ENCODE measurements at places on chromosomes 16 and 17.

GRCh38 chr16:67763066-67763465 lies 43.3 kb downstream of the RANBP10 start:
- no peak for DNase-seq

DNA sequence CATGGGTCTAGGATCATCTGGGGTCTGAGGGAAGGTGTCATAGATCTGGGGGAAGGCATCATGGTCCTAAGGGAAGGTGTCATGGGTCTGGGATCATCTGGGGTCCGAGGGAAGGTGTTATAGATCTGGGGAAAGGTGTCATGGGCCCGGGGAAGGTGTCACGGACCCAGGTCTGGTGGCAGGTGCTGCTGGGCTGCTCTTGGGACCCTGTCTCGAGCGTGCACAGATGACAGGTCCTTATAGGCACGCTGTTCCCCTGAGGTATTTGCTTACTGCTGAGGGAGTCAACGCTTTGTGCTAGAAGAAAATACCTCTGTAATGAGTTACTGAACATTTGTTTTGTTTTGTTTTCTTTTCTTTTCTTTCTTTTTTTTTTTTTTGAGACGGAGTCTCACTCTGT lies 1.4 kb downstream of the RAB40C start:
- no peak for DNase-seq

- no peak for DNase-seq
Observed at GRCh38 chr16:2990891-2991290, 10.6 kb upstream of the PKMYT1 start.

DNA sequence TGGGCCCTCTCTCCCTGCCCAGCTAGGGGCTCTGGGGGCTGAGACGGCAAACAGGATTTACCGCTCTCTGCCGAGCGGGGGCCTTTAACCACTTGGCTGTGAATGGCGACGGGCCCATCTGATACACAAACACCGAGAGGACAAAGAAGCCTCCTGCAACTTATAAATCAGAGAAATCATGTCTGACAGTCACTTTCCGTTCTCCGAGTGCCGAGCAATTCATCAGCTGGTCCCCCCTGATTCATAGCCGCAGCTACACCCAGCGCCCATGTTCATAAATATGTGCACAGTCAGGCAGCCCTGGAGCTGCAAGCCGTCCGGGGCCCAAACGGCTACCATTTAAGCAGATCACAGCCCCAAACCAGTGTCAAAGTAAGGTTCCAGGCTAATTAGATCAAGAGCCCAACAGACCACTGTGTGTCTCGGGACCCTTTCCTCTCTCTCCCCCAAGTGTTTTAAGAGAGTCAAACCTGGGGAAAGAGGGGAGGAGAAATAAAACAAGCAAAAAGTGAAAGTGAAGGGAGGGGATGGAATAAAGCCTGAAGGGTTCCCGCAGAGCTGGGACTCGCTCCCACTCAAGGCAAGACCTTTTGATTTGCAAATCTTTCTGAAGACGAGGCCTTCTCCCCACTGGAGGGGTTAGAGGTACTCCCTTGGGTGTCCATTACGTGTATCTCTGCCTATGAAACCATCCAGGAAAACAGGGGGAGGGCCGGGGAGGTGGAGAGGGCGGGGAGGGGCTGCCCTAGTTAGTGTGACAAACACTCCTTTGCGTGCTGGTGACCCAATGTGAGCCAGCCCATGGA lies 154.7 kb downstream of the C16orf78 start:
- no peak for DNase-seq

GRCh38 chr16:46889942-46890300 lies 5.8 kb downstream of the GPT2 start:
- no peak for DNase-seq

DNA sequence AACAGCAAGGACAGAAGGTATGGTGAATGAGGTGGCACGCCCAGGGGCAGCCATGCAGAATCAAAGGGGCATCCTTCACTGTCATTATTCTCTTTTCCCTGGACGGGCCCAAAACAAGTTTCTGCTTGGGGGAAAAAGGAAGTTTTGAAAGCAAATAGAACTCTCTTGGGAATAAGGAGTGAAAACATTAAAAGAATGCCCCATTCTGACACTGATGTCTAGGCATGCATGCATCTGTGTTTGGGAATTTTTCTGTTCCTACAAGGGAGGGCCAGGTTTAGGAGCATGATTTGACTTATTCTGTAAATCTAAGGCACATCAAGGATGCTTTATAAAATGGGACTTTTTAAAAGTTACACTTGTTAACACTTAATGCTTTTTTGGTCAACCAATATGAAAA lies 34.3 kb upstream of the SLC12A3 start:
- DNase-seq: no peak

DNA sequence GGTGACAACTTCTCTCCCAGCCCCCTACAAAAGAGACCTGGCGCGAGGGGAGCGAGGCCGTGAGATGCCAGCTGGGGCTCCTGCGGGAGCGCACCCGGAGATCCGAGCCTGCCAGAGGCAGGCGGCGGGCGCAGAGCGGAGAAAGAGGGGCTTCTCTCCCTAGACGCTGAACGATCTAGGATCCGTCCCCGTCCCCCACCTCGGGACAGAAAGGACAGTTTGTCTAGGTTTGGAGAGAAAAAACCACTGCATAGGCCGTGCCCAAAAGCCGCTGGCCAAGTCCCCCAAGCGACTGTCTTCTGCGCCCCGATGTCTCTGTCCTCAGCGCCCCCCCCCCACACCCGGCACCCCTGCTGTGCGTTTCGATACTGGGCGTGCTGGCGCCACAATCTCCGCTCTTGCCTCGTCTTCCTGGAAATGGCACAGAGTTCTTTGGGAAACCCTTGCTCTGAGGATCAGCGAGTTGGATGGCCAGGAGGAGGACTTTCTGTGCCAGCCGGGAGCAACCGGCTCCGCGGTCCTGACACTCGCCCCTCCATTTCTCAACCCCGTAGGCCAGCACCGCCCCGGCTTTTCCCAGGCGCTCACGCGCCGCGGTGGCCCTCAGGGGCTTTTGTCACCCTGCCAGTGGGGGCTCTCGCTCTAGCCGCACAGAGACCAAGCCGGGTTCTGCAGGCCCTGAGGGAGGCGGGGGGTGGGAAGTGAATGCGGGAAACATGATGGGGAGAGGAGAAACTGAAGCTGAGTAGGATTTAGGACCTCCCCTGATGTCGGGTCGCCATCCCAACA lies 1.0 kb downstream of the SSTR2 start:
- no peak for DNase-seq

GRCh38 chr16:1708083-1708767 lies 2.2 kb downstream of the MAPK8IP3 start:
- DNase-seq: no peak

- DNase-seq: no peak
Observed at GRCh38 chr17:80402959-80403358, 12.0 kb upstream of the ENDOV start.

DNA sequence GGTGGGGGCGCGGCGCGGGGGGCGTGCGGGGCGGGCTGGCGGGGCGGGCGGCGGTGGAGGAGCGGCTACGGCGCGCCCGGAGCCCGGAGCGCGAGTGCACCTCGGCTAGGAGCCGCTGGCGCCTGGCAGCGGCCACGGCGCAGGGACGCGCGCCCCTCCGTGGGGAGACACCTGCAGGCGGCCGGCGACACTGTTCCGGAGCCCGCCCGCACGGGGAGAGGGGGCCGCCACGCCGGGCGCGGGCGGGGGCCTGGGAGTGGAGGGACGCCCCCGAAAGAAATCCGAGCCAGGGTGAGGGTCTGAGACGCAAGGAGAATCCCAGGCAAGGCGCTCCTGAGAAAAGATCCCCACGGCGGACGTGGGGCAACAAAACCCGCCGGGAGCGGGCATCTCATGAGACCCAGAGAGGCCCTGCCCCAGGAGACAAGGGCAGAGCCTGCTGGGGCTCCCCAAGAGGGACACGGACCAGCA lies at the start of gene GSG1L:
GSG1L (minus strand) TSS at position 124 of the 471 bp plus-strand sequence. CDS start 290 bp downstream, outside the sequence.
- DNase-seq: peak; percentile 45

- no peak for DNase-seq
Observed at GRCh38 chr16:78177987-78178386, 78.5 kb downstream of the WWOX start.

DNA sequence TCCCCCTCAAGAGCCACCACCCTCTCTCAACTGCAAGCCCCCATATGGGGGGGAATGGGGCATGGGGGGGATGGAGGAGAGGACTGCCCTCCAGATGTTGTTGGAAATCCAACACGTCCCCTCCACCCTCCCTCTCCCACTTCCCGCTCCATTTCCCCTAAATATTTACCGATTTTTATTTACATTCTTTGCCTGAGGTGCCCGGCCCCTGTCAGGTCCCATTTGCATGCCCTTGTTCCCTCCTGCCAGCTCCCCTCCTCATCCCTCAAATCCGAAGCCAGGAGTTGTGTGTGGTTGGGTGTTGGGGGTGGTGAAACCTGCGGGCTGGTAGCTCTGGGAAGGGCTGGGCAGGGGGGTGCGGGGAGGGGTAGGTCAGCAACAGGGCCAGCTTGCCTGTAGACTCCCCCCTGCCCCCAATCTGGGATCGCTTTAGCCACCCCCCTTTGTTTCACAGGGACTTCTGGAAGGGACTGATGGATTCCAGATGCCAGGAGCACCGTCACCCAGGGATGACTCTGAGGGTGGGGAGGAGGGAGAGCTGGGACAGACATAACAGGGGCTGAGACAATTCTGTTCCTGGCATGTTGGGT lies 39.7 kb upstream of the NGFR start:
- DNase-seq: no peak

GRCh38 chr17:81494626-81495377 lies 17.8 kb downstream of the ACTG1 start:
- DNase-seq: peak; percentile 66

GRCh38 chr17:75557075-75557851 lies 30.3 kb upstream of the MYO15B start:
- DNase-seq: no peak

DNA sequence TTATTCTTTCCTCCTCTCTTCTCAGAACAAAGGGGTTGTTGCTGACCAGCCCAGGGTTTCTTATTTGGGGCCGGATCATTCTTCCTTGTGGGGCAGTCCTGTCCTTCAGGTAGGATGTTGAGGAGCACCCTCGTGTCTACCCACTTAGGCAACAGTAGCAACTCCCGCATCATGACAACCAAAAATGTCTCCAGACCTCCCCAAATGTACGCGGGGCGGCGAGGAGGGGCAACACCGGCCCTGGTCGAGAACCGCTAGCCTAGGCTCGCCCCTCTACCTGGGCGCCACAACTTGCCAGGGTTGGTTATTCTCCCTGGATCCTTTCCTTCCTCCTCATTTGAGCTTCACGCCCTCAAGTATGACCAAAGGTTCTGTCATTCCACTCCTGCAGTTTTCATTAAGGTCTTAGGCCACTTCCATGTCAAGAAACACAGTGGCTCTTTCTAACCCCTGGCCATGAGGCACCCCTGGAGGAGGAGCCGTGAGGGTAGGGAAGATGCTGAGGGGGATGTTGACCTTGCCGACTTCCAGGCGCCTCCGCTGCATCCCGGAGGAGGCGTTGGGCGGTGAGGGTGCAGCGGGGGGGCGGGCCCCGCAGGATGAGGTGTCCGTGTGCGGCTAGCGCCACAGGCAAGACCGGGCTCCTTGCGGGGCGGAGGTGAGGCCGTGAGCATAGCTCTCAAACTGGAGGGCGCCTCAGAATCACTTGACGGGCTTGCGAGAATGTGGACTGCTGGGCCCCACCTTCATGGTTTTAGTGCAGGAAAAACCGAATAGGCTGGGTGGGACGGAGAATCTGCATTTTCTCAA lies 712 bp upstream of the SPECC1 start:
- DNase-seq: no peak

- no peak for DNase-seq
Observed at GRCh38 chr17:5126719-5127488, 11.1 kb downstream of the USP6 start.

- DNase-seq: peak; percentile 87
Observed at GRCh38 chr17:16589097-16589969, 20.3 kb upstream of the ZNF287 start.

DNA sequence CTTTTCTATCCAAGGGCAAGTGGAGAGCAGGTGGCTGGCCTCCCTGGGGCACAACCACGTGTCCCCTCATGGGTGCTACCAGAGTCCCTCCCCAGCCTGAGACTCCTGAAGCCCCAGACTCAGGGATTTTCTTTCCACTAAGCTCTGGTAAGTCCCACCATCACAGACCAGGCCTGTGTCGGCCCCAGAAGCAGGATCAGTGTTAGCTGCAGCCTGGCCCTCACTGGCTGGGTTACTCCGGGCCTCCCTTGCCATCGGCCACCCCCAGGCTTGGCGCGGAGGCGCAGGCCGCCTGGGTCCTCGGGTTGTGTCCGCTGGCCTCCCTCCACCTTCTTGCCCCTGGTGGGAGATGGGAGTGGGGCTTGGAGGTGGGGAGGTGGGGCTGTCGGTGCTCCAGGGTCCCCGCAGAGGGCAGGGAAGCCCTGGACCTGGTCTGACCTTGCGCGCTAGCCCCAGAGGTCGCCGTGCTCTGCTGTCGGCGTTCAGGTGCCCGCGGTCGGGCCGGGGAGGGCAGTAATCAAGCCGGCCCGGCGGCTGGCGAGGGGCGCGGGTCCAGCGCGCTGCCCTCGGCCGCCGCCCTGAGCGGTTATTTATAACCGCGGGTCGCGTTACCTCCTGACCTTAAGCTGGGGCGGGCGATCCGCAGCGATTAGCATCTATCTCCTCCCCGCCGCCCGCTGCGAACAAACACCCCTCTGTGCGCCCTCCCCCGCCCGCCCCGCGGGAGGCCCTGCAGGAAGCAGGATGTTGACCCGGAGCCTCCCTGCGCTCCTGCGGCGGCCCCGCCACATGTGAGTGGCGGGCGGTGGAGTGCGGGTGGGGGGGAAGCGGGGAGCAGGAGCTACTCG lies 78.1 kb upstream of the TOB1 start:
- DNase-seq: no peak

DNA sequence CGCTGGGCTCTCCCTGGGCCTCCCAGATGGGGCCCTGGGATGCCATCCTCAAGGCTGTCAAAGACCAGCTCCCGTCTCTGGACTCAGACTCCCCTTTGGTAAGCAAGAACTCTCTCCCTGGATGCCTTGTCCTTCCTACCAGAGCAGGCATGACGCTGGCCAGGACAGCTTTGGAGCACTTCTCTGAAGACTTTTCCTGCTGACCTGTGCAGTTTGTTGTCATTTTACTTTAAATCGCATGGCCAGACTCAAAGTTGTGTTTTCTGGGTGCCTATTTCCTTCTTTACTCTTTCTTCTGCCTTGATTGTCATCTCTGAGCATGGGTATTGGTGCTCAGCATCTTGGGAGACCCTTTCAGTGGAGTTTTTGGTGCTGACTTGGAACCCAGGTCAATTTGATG lies 2.2 kb downstream of the DNAAF8 start:
- no peak for DNase-seq

GRCh38 chr16:4283939-4284338 lies 11.1 kb upstream of the TFAP4 start:
- no peak for DNase-seq

GRCh38 chr16:76913046-76913445 lies 277.9 kb upstream of the MON1B start:
- no peak for DNase-seq

DNA sequence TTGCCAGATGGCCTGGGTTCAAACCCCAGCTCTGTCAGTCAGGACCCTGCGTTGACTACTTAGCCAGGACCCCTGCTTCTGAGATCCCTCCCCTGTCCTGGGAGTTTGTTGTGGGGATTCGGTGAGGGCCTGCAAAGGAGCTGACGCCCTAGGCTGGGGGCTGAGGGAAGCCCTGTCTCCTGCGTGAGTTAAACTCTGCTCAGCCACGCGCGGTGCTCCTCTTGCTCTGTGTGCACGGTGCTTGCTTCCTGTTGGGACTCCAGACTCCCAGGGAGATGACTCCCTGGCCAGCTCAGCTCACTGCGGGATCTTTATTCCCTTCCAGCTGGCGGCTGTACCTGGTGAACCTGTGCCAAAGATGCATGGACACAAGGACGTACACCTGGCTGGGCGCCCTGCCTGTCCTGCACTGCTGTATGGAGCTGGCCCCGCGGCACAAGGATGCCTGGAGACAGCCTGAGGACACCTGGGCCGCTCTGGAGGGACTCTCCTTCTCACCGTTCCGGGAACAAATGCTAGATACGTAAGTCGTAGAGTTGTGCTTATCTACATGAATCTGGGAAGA lies 37.4 kb downstream of the RNF213 start:
- DNase-seq: no peak

Data from NCI-H2171 (cell line).